ENCODE measurements at places on chromosomes 3 and 15.

DNA sequence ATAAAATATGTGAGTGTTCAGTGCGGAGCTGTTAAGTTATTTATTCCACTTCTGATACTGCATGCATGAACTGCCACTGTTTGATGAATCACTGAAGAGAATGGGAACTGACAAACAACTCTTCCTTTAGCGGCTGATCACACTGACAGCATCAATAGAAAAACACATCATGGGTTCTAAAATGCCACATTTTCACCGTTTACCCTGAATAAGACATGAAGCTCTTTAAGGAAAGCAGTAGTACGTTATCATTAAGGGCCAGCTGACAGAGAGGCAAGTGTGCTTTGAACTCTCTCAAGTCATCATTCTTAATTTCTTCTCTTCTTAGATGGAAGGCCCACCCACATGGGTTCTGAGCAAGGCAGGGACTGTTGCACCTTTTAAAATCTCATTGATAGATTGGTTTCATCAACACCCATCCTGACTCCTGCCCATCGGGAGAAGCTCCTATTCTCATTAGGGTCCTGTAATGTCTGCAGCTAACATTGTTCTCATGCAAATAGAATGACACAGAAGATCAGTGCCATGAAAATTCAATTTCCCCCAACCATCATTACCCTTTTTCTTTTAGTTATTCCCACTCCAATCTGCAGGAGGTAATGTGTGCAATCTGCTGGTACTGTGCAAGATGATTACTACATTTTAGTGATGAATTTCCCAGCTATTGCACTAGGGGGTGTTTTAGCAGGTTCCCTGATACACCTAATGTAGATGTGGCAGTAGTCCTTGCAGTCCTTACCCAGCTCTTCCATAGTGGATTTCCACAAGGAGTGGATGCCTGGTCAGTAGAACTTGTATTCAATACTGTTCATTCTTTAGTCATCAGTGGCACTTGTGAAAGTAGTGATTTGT is 119.1 kb downstream of the ROBO2 start:
- DNase-seq, result no peak

- no peak for DNase-seq
These were observed 127.4 kb downstream of the NSMCE3 start for GRCh38 chr15:29142129-29142747.

GRCh38 chr3:25566358-25566920 is 98.3 kb downstream of the TOP2B start:
- no peak for DNase-seq

GRCh38 chr3:17672506-17672905 is 69.9 kb downstream of the TBC1D5 start:
- DNase-seq, result no peak

- no peak for DNase-seq
These were observed 881.8 kb upstream of the NR2F2 start for GRCh38 chr15:95448531-95449229.

DNA sequence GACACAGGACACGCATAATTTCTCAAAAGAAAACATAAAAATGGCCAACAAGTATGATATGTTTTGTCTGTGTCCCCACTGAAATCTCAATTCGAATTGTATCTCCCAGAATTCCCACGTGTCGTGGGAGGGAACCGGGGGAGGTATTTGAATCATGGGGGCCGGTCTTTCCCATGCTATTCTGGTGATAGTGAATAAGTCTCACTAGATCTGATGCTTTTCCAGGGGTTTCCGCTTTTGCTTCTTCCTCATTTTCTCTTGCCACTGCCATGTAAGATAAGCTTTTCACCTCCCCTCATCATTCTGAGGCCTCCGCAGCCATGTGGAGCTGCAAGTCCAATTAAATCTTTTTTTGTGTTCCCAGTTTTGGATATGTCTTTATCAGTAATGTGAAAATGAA is 12.1 kb upstream of the POU1F1 start:
- no peak for DNase-seq

GRCh38 chr3:129312021-129312639 is 33.5 kb downstream of the HMCES start:
- DNase-seq, result no peak

- DNase-seq, result no peak
These were observed 21.0 kb upstream of the FBXL2 start for GRCh38 chr3:33256249-33256648.

DNA sequence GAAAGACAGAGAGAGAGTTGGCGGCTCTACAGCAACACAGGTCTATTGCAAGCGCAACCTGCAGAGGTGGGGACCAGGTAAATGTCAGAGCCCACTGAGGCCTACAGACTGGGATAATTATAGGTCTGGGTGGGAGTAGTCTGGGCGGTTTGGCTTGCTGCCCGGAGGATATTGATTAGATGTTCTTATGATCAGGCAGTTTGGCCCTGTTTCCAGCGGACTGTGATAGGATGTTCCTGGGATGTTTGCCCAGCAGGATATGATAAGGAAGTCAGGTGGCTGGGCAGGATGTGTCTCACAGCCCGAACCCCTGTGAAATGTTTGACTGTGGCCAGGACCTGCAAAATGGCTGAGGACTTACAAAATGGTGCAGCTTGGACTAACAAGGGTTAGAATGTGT is 364.9 kb downstream of the NAALADL2 start:
- no peak for DNase-seq

DNA sequence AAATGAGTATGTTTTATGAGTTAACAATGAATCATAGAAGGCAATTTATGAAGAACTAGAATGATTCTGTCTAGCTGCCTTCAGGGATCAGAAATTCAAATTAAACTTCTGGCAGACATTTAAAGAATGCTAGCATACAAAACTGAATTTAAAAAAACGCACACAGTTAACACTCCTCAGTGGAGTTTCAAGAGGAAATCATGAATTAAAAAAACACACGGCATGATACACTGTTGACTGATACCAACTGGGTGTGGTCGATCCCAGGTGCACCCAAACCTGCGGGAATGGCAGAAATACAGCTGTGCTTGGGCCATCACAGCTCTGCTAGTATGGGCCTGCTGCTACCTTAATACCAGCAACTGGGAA is 526.0 kb downstream of the FOXP1 start:
- DNase-seq, result peak; percentile 68

DNA sequence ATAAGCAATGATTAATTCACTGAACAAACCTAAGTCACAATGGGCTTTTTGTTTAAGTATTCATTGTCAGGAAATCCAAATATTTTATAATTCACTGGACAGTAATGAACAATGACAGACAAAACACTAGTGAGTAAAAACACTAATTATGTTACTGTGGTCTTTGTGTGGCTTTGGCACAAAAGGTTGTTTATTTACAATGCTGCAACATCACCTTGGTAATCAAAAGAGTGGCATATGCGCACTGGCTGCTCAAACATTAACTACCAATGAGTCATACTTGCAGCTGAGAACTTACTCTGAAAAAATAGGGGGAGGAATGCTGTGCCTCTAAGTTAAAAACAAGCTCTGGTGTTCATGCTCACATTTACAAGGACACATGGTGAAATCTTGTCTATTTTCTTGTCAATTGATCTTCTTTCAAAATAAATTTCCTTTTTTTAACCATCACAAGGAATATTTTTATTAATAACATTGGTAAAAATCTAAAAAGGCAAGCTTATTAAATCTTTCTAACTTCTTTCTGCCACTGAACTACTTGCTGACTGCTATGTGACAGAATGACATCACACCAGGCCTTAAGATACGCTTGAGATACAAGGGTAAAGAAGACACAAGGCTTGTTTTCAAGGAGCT is 85.2 kb upstream of the PPIB start:
- DNase-seq, result peak; percentile 87

DNA sequence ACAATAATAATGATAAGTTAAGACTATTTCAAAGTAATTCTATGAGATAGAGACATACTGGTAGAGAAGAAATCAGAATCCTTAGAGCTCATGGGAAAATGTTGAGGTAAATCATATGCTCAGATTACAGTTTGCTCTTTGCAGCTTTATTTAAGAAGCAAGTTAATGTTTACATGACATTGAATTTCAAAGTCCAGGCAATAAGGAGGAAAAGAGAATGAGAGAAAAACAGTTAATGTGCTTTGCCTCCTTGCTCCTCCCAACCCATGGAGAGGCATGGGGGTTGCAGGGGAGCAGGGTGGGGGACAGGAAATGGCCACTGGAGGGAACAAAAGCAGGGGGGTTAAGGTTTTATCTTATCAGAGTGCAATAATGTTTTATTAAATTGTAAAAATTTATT is 42.2 kb upstream of the ZBTB38 start:
- no peak for DNase-seq

Data from epithelial cell of prostate (primary cell).